ENCODE measurements at places on chromosomes 13 and 19.

DNA sequence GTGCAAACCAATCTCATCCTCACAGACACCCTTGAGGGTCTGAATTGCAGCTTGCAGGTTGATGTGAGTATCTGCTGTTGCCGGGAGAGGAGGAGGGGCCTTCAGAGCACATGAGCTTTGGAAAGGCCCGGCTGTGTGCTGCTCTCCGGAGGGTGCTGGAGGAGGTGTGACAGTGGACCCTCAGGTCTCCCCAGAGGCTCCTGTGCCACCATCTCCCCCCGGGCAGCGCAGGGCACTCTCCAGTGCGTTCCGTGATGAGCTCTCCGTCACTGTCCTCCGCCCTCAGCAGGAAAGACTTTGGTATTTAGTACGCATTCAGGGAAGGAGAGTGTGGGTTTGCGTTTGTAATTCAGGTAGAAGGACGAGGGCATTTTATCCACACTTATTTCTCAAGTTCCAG lies 20.0 kb downstream of the LAMP1 start:
- no peak for DNase-seq

DNA sequence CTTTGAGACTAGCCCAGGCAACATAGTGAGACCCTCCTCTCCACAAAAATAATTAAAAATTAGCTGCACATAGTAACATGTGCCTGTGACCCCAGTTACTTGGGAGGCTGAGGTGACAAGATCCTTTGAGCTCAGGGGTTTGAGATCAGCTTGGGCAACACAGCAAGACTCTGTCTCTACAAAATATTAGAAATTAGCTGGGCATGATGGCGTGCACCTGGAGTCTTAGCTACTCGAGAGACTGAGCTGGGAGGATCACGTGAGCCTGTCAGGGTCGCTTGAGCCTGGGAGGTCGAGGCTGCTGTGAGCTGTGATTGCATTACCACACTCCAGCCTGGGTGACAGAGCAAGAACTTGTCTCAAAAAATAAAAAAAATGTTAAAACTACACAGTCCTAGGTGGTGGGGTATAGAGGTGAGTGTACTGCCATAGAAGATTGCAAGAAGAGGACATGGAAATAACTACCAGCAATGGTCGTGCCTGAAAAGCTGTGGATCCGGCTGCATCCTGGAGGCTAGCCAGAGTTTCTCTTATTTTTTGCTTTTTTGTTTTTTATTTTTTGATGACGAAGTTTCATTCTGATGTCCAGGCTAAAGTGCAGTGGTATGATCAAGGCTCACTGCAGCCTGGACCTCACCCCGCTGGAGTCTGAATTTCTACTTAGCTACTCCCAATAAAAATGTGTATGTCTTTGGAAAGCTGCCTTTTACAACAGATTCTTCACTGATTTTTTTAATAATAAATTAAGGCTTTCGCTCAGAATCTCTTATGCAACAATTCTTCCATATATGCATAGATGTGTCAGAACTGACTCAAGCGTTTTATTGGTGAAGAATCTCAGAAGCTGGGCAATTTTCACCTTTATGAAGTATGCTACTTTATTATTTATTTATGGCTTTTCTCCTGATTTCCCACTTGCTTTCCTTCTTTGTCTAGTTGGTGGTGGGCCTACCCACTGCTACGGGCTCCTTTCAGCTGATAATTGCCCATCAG lies 393.8 kb downstream of the TSHZ3 start:
- no peak for DNase-seq

- peak; percentile 95 for DNase-seq
Observed at GRCh38 chr19:1039646-1040475, at the start of gene ABCA7. TSS of gene ABCA7 (plus strand) at chr19:1040107. CDS start at chr19:1041362, 1,255 bp downstream.

GRCh38 chr13:31930901-31931522 lies 100.6 kb upstream of the FRY start:
- no peak for DNase-seq

- DNase-seq, result no peak
Observed at GRCh38 chr13:33004511-33004910, 11.7 kb upstream of the KL start.

- no peak for DNase-seq
Observed at GRCh38 chr19:2453431-2454025, 3.2 kb downstream of the LMNB2 start.

DNA sequence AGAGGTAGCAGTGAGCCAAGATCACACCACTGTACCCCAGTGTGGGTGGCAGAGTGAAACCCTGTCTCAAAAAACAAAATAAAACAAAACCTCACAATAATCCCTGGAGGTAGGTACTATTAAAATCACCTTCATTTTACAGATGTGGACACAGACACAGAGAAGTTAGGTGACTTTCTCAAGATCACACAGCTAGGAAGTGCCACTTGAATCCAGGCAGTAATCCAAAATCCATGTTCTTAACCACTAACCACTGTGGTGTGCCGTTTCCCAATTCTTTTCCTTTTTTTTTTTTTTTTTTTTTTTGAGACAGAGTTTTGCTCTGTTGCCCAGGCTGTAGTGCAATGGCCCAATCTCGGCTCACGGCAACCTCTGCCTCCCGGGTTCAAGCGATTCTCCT lies 9.0 kb downstream of the PPP1R14A start:
- no peak for DNase-seq

- no peak for DNase-seq
Observed at GRCh38 chr19:23098988-23099387, 17.8 kb upstream of the ZNF730 start.

DNA sequence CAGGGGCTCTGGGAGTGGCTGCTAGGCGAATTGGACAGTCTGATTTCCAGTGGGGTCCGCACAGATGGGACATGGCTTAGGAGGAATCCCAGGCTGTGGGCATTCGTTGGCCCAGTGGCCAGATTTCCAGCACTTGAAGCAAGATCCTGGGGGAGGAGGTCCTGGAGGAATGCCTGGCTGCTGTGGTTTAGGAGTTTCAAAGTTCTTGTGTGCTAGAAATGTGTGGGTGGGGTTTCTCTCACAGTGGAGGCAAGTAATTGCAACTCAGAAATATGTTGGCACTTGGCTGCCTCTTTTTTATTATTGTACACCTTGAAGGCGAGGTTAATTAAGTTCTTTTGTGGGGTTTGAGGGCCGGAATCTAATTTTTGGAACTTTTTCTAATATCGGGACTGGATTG lies 17.1 kb downstream of the IGFL3 start:
- DNase-seq, result no peak

GRCh38 chr13:71242201-71242600 lies 624.8 kb downstream of the DACH1 start:
- no peak for DNase-seq

DNA sequence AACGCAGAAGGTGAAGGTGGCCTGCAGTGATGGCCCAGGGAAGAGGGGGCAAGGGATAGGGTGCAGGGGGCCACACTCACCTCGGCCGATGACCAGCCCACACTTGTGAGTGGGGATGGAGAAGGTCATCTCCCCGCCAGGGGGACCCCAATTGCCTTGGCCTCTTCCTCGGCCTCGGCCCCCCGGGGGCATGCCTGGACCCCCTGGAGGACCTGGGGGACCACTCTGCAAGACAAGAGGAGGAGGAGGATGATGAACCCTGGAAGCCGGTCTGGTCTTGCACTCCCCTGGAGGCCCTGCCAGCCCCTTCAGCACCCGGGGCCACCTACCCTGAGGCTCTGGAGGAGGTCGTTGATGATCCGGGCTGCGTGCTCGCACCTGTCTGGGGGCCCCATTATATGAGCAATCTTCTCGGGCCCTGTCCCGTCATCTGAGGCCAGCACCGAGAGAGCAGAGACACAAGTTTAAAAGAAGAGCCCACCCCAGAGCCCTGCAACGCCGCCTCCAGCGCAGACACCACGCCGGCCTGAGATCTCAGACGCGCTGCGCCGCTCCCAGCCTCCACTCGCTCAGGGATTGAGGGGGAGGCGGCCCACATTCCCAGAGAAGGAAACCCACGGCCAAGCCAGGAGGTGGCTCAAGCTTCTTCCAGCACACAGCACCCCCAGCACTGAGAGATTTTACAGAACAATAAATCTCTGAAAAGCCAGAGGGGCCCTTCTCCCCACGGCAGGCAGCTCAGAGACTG lies 7.8 kb downstream of the KHSRP start:
- no peak for DNase-seq

- DNase-seq, result no peak
Observed at GRCh38 chr13:26486550-26486949, 70.9 kb upstream of the WASF3 start.

DNA sequence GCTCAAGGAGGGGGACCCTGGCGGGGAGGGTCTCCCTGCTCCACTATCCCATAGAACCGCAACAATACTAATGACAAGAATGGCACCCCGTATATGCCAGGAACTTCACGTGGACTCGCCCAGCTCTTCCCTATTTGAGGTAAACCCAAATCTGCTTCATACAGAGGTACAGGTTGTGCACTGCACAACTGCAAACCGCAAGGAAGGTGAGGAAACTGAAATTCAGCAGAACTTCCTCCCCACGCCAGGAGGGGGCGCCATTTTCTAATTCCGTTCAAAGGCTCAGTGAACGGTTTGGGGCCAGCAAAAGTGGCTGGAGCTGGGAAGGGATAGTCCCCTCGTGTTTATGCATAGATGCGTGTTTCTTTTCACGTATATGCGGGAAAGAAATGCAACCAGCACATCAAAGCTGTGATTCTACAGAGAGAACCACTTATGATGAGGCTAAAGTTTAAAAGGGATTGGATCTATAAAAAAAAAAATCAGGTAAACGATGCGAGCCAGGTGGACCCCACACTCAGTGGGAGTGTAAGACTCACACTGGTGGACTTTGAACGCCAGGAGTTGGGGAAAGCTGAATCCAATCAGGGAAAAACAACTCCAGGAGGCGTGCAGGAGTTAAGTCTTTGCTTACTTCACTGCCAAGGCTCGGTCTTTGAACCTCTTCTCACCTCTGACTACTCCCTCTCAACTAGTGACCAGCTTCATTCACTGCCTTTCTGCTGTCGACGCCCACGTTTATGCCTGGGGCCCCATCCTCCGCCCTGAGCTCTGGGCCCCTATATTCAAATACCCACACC lies 20.3 kb downstream of the C19orf81 start:
- DNase-seq, result no peak

GRCh38 chr19:31266731-31267130 lies 82.5 kb downstream of the TSHZ3 start:
- DNase-seq, result no peak
